AG09319 (cell line): ENCODE measurements at places on chromosomes 1 and 21.

GRCh38 chr1:147840909-147841308, 61.7 kb upstream of the GJA8 start:
- DNase-seq = no peak

- no peak for DNase-seq
These were observed 72.8 kb downstream of the ETS2 start for GRCh38 chr21:38878379-38879179.

DNA sequence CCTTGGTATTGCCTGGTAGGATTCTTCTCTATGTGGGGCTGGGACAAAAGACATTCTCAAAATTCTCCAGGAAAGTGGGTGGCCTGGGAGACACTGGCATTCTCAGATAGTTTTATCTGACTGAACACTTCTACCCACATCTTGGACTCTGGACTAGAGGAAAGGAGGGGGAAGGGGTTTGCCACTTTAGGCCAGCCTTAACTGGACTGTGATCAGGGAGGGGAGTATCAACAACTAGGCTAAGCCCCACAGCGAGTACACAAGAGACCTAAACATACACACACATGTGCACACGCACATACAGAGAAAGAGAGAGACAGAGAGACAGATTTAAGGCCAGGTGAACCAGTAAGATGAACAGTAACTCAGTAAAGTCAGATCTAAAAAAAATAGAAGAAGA, 1.2 kb upstream of the SEMA6C start:
- DNase-seq = no peak

DNA sequence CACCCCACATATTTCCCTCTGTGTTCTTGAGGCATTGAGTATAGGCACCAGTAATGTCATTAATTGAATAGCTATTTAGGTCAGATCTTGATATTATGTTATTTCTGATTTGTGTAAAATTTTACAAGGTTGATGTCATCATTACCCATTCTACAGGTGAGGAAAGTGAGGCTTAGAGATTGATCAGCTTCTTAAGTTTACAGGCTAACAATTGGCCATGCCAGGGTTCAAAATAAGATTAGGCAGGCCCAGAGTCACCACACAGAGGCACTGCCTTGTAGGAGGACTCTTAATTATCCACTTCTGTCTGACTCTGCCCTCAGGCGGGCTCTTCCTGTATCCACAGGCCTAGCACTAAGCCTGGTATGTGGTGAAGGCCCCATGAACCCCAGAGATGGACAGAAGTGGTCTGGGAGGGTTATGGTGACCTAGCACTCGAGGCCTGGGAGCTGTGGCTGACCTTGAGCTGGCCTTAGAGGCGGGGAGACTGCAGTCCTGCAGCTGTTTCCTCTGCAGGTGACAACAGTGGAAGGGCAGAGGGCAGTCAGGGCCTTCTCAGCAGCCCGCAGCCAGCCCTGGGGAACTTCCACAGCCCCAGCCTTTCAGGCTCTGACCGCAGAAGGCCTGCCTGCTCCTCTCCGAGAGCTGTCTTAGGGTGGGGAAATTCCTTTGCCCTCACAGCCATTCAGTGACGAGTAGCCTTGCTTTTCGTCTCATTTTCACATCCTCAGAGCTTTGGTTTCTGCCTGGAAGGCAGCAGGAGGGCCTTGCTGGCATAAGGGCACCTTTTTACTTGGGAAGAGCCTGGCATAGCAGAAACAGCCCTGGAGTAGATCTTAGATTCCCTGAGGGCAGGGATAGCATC, 12.2 kb downstream of the ZDHHC18 start:
- DNase-seq = no peak

- no peak for DNase-seq
These were observed 108.3 kb downstream of the POU2F1 start for GRCh38 chr1:167328816-167329483.

DNA sequence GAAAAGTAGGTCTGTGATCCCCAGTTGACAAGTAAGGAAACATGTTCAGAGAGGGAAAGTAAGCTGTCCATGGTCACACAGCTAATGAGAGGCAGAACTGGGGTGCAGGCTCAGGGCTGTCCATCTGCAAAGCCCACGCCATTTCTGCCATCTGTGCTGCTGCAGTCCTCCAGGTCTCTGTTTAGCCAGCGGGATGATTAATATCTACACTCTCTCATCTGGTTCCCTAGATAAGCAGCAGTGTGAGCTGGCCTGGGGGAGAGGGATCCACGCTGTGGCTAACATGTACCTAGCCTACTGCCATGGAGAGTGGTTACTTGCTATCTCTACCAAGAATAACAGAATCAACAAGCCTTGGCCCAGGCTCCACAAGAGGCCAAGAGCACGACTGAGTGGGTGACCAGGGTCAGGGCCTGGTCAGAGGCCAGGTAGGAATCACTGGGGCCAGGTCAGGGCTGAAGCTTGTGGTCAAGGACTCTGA, 75.2 kb downstream of the TRABD2B start:
- no peak for DNase-seq

DNA sequence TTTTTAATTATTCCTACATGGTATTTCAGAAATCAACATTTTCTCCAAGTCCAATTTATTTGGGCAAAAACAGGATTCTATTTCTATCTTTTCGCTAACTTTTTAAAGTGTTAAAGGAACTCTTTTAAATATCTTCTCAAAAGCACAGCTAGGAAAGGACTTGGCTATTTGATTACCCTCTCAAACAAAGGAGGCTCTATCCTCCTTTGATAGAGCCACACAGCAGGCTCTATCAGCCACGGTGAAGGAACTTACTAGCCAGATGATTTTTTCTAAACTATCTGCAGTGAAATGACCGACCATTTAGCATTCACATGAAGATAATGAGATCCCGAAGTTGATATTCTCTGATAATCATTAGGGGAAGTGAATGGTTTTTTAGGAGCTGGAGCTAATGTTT, 9.1 kb downstream of the ANGPTL7 start:
- no peak for DNase-seq

DNA sequence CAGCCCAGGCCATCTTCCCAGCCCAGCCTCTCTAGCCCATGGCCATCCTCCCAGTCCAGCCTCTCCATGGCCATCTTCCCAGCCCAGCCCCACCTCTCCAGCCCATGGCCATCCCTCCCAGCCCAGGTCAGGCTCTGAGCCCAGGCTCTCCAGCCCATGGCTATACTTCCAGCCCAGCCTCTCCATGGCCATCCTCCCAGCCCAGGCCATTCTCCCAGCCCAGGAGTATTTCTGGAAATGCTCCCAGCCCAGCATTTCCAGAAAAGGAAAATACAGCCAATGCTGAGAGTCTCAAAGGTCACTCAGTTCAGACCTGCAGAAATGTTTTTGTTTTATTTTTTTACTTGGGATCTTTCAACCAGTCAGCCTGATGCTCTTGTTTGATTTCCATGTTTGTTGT, 70.0 kb upstream of the ZNF281 start:
- no peak for DNase-seq

- no peak for DNase-seq
These were observed 739 bp downstream of the SMG5 start for GRCh38 chr1:156281693-156282478.

- no peak for DNase-seq
These were observed 1.5 kb downstream of the KIF1B start for GRCh38 chr1:10211805-10212410.

DNA sequence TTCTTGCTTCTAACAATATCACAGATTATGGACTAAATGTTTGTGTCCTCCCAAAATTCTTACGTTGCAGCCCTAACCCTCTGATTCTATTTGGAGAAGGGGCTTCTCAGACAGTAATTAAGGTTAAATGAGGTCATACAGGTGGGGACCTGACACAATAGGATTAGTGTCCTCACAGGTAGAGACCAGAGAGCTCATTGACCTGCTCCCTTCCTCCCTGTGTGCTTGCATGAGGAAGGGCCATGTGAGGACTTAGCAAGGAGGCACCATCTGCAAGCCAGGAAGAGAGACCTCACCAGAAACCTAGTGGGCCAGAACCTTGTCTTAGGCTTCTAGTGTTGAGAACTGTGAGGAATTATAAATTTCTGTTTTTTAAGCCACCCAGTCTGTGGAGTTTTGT, 322.6 kb downstream of the SMYD3 start:
- no peak for DNase-seq

- no peak for DNase-seq
These were observed 111.4 kb downstream of the SIK1 start for GRCh38 chr21:43315244-43316137.

DNA sequence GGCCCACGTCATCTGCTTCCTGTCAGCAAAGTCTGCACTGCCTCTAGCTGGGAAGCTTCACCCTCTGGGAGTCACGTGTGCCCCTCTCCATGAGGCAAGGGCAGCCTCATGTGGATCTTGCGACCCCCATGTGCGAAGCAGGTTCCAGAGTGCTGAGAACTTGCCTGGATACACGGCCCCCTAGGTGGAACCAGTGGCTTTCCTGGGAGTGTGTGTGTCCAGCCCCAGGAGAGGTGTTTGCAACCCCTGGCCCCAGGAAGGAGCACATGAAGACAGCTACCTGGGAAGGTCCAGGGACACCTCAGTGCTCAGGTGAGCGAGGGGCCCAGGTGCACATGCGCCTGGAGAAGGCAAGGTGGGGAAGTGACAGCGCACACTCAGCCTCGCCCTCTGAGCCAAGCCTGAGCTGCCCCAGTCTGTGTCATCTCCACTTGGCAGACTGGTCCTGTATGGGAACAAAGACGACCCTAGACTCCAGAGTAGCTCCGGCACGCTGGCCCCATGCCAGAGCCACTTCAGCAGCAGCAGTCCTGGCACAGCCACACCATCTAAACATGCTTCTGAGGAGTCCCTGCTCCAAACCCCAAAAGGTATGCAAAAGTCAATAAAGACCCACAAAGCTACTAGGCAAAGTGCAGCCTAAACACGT, 8.9 kb downstream of the LSS start:
- no peak for DNase-seq

DNA sequence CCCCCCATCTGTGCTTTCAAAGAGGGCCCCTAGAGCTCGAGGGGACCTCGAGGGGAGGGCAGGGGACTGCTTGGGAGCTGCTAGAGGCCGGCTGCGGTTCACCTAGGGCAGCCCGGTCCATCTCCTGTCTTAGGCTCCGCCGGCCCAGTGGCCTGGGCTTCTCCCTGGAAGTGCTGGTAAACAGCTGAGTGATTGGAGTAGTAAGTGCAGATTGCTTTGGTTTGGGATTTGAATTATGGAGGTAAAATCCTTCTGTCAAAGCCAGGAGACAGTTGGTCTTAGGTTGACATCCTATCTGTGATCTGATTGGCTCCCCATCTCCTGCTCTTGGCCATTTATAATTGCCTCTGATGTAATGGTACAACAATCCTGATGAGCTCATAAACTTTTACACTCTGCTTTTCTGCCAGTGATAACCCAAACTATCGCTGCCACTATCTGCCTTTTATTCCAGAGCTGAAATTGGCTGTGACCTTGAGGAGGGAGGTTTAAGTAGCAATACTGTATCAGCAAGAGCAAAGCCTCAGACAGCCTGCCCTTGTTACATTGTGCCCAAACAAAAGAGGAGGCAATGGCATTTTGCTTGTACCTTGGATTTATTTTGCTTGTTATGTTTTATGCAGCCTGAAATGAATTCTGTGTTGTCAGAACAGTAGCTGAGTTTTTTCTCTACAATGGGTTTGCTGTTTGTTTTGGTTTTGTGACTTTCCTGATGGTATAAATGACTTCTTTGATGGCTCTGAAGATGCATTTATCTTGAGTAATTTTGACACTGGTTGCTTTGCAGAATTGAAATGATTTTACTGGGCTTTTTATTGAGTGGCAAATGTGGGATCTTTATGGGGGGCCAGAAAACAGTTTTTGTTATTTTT, 2.4 kb downstream of the ARID1A start:
- DNase-seq = peak; percentile 90

- no peak for DNase-seq
These were observed 431.3 kb downstream of the MRPL39 start for GRCh38 chr21:25175938-25176337.

DNA sequence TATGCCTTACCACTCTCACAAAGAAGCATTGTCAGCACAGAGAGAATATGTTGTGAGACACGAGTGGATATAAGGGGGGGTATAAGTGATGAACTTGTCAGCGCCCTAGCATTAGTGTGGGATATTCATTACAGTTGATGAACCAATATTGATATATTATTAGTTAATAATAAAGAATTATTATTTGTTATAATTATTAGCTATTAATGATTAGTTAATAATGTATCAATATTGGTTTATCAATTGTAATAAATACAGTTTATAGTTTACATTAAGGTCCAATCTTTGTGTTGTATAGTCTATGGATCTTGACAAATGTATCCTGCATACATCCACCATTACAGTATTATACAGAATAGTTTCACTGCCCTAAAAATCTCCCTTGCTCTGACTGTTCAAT, 120.2 kb upstream of the NCAM2 start:
- DNase-seq = no peak

DNA sequence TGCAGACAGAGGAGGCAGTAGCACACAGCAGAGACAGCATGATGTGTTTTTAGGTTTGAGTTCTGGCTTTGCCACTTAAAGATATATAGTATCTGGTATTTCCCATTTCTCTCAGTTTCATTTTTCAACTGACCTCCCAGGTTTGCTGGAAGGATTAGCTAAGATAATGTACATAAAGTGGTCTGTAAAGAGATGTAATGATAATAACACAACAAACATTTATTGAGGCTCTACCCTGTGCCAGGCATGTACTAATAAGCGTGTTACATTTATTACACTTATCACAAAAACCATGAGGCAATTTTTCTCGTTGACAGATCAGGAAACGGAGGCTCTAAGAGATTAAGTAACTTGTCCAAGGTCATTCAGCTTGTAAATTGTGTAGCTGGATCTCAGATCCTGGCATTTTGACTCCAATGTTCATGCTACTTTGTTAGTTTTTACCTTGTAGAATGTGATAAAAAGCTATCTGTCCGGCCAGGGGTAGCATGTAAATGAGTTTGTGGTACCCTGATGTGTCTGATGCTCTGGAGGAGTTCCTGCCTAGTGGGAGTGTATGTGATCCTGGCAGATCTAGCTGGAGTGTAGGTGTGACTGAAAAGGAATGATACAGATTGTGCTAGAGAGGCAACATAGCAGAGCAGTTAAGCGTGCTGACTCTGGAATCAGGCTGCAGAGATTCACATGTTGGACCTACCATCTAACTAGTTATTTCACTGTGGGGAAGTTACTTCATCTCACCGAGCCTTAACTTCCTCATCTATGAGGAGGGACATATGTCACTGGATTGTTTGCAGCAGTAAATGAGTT, 146.6 kb downstream of the VPS13D start:
- no peak for DNase-seq
